ENCODE measurements at places on chromosomes 12 and 14.

GRCh38 chr12:4768341-4768740 lies 48.1 kb downstream of the GALNT8 start:
- DNase-seq: peak; percentile 5

- DNase-seq: no peak
Measured at GRCh38 chr14:69811868-69812252, 14.8 kb upstream of the SLC10A1 start.

DNA sequence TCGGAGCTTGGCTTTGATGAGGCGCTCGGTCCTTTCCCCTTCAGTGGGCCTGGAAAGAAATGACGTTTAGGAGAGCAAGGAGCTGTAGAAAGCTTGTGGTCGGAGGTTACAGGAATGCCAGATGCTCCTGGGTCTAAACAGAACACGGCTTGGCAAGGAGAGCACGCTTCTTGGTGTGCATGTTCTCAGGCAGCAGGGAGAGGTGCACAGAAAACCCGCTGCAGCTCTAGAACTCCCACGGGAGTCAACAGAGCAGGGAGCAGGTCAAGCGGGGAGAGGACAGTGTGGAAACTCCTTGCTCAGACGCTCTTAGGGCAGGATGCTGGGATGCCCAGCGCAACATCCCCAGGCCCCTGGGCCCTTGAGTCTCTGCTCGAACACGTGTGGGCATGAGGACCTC lies 51.0 kb downstream of the SSH1 start:
- no peak for DNase-seq

DNA sequence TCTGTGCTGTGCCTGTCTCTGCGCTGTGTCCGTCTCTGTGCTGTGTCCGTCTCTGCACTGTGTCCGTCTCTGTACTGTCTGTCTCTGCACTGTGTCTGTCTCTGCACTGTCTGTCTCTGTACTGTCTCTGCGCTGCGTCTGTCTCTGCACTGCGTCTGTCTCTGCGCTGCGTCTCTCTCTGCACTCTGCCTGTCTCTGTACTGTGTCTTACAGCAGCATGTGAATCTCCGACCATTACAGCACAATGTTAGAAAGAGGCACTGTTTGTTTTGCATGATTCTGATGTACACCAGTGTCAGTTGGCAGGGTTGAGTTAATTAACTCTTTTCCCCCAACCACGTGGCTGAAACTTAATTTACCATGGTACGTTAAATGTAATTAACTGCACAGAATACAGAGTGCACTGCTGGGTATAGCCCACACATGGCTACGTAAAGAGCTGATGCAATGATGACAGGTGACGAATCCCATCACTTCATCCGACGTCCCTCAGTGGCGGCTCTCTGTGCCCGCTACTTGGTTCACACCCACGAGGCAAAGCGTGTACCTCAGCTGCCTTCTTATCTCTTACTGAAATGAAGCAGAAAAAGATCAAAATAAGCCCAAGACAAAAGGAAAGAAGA lies 127.7 kb upstream of the SFSWAP start:
- DNase-seq: no peak

GRCh38 chr14:103611215-103611614 lies 17.8 kb upstream of the KLC1 start:
- DNase-seq: no peak

DNA sequence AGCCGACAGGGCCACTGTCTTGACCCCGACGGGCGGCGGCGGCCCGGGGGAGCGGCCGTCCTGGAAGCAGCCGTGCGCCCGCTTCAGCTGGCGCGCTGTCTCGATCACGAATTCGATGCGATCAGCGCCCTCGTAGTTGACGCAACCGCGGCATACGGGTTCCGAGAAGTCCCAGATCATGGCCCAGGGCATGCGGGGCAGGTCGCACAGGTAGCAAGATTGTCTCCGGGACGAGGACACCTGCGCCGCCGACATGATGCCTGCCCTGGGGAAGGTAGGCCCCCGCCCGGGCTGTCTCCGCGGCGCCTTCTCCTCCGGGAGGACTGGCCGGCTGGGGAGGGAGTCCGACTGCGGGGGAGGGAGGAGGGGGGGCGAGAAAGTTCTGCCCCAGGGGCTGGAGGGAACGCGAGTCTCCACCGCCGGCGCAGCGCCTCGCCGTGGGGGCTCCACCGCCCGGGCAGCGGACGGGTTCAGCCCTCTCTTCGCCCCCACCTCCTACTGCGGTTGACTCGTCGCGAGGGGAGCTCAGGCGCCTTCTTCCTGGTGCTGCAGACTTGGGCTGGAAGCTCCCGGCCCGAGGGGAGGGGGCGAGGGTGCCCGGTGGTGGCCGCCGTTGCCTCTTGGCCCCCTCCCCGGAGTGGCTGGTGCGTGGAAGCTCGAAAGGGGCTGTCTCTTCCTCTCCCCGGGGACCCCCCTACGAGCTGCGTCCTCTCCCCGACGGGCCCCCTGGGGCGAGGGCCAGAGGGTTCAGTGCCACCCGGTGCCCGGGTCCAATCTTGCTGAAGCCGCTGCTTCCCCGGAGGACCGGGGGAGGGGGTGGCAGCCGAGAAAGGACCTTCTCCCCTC lies 747 bp downstream of the IRF2BPL start:
- peak; percentile 66 for DNase-seq

- no peak for DNase-seq
Measured at GRCh38 chr14:93893661-93894261, 33.4 kb upstream of the FAM181A start.

GRCh38 chr12:19411234-19412204 lies 27.8 kb upstream of the AEBP2 start:
- no peak for DNase-seq

- no peak for DNase-seq
Measured at GRCh38 chr14:65704437-65704836, 291.9 kb downstream of the FUT8 start.

- no peak for DNase-seq
Measured at GRCh38 chr12:84726780-84727179, 185.8 kb downstream of the SLC6A15 start.

All from midbrain (tissue), 1 donor.